Dermis microvascular lymphatic vessel endothelial cell (primary cell): ENCODE measurements at places on chromosomes 12 and 14.

DNA sequence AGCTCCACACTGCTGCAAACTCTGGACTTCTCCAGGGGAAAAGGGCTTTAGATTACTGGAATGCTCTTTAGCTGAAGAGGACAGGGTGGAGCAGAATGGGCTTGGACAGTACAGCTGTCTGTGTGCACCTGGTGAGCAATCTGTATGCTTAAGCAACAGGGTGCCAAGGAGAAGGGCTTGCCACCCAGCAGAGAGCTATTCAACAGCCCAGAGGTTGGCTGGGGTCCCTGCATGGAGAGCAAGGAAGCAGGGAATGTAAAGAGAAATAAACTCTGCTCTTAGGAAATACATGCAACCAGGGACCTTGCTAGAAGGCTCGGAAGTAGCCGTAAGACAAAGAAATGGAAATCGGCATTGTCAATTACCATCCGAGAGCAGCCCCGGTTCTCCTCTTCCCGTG lies 53.0 kb upstream of the CORO1C start:
- no peak for DNase-seq

DNA sequence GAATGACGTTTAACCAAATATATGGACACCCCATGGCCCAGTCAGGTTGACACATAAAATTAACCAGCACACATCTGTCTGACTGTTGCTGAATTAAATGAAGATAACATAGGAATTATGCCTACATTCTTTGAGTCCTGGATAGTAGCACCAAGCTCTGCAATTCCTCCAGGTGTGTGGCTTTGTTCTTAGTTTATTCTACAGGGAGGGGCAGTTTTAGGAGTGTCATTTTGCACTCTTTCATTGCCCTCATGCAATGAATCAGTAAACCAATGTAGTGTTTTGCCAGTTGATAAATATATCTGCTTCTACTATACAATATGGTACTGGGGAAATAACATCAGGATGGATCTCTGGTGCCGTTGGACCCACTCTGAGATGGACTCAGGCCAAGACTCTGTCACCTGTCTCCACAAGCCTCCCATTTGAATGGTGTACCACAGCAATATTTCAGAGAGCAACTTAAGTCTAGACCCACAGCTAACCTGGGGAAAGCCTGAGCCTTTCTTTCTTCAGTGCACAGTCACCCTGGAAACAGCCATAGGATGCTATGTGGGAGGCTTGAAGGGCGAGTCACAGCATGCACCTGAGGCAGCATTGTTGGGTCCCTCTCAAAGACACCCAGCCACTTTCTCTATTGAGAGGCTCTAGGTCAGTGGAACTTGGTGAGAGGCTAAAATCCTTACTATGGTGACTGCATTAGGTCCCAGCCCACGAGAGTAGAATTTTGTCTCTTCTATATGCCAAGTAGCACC lies 73.2 kb downstream of the ANO4 start:
- DNase-seq: no peak

GRCh38 chr14:103100281-103101121 lies 6.0 kb downstream of the EXOC3L4 start:
- DNase-seq: no peak

GRCh38 chr14:22469538-22470303 lies 119.3 kb downstream of the DAD1 start:
- no peak for DNase-seq

- no peak for DNase-seq
Measured at GRCh38 chr14:28757786-28758185, 8.8 kb upstream of the FOXG1 start.

DNA sequence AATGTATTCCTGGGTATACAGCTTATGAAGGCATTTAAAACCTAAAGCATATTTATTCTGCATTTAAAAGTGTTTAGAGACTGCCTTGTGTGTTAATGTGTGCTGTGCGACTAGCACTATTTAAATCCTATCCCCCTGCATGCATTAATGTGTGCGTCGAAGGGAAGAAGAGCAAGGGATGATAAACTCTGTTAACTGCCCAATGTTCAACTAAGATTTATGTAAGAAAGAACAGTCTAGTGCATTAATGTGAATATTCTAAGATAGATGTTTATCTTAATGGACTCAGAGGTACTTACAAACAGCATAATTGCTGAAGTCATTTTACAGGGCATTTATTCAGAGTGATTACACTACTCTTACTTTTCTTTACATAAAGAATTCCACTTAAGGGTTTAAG lies 424.8 kb downstream of the DIO2 start:
- no peak for DNase-seq

GRCh38 chr14:70665448-70666360 lies 24.0 kb downstream of the TTC9 start:
- DNase-seq: no peak

DNA sequence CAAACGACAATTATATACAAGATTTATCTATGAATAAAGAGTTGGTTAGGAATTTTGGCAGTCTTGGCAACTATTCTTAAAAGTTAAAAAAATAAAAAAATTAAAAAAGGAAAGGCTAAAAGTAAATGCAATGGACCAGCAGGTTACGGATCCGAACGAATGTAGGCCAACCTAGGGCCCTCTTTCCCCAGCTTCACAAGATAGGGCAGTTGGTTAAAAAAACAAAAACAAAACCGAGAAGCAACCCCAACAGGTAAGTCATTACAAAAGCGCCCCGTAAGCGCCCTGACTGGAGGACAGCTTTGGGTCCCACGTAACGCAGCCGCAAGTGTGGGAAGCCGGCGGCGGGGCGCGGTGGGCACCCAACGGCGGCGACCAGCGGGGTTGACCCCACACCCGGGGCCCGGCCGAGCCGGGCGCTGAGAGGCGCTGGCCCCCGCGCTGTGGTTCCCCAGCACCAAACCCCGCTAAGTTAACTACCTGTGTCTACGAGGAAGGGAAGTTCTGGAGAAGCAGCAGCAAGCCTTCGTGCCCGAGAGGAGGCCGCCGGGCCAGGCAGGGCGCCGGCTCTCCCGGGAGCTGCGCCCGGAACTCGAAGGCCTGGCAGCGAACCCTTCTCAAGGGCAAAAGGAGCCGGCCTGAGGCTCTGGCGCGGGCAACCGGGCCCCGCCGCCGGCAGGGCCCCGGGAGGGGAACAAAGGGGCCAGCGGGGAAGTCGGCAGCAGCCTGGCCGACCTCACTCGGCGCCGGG lies 882 bp downstream of the HECTD1 start:
- DNase-seq: peak; percentile 29

- DNase-seq: peak; percentile 84
Measured at GRCh38 chr12:52050758-52051541, at the start of gene NR4A1. Gene NR4A1, plus strand, starts transcription at chr12:52051442. Its CDS starts 2,887 bp downstream, at chr12:52054329.

DNA sequence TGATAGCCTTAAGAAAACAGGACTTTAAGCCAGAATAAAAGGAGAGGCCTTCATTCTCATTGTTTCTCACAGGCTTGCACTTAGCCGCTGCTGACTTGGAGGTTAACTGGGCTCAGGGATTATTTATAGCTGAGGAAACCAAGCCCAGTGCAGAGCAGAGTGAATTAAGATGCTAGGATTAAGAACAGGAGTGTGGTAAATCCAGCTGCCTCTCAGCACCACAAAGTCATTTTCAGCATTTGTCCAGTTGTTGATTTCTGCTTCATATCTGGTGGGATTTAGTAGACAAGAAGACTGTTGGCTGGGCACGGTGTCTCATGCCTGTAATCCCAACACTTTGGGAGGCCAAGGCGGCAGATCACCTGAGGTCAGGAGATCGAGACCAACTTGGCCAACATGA lies 14.3 kb upstream of the KRT73 start:
- no peak for DNase-seq

DNA sequence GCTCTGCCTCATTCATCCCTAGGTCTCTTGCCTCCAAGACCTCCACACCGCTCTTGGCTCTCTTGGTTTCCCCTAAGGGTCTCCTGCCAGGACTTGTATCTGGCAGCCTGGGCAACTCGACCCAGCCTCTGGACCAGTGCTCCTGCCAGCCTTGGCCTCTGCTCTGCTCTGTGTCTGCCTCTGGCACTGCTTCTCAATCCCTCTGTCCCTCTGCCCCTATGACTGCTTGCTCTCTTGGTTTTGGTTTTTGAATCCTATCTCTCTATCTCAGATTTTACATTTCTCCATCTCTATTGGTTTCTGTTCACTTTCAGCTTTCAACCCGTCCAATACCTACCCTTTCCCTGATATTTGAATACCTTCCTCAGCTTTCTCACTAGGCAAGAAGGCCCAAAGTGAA lies 6.3 kb downstream of the ITGA5 start:
- DNase-seq: no peak

DNA sequence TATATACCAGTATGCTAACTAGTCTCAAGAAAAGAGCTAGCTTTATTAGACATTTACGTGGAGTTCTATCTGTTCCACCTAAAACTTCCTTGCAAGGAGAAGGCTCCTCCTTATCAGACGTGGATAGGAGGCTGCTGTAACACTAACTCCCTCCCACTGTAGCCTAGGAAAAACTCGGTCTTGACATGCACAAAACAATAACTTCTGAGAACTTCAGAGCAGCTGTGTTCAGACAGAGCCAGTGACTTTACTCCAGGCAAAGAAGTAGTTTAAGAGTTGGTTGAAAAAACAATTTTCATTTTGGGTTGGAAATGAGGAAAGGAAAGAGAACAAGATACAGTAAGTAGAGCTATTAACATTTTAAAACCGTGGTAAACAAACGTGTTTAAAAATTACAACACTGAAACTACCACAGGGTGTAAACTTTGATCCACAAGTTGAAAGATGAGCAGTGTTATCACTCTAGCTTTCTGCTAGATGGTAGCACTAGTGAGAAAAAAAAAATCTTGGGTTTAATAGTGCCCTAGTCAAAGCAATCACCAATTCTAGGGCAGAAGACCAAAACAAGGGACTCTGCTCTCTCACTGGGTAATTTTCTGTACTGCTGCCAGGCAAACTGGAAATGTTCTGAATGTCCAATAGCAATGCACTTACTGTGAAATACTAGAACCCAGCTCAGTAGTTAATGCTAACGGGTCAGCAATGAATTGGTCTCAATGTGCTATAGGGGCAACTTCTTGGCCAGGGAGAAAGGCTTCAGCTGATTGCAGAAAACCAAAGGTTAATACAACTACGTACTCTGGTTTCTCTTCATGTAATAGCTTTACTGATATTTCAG lies 2.4 kb downstream of the ATF7 start:
- peak; percentile 77 for DNase-seq

GRCh38 chr14:24308342-24309124 lies 756 bp upstream of the CIDEB start:
- no peak for DNase-seq

DNA sequence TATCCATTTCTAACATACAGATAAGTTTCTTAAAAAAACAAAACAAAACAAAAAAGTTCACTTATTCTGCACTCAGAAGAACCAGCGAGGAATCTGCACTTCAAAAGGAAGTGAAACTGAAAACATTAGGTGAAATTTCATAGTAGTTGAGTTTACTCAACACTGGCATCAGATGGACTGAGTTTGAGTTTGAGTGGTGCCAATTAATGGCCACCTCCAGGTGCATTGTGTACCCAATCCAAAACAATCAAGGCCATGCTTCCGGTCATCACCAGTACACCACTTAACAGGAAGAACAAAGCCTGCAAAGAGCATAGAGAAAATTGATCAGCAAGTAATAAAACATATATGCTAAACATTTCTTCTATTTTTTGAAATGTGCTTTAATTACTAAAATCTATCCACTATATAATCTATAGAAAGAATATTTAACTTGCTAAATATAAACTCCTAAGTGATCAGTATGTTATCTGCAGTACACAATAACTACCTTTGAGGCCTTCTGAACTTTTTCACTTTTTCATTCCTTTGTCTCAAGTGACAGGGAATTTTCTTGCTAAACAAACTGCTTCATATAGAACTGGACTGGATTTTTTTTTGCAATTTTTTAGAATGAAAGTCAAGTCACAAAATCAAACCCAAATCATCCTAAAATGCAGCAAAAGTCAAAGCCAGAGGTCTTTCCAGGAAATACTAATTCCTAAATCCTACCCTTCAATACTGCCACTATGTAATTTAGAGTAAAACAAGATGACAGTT lies 11.5 kb downstream of the SLC38A2 start:
- no peak for DNase-seq

- DNase-seq: no peak
Measured at GRCh38 chr12:47652521-47653234, 53.2 kb downstream of the RPAP3 start.

DNA sequence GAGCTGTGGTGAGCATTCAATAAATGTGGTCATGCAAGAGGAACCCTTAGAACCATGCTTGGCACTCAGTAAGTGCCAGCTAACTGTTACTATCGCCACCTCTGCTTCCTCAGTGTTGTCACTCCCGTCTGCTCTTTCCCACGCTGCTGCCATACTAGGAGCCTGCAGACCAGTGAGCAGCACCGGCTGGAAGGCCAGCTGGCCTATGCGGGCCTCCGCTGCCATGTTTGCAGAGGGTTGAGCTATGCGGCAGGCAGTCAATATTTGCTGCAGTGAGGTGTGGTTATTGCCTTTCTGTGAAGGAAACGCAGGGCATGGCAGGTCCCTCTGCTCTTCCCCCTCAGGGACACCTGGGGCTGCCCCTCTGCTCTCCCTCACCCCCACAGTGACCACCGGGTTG lies 13.0 kb downstream of the KMT5A start:
- no peak for DNase-seq

- peak; percentile 68 for DNase-seq
Measured at GRCh38 chr14:75141967-75142366, 15.1 kb upstream of the NEK9 start.

GRCh38 chr14:23877111-23877510 lies 76.5 kb upstream of the DHRS4 start:
- DNase-seq: no peak

DNA sequence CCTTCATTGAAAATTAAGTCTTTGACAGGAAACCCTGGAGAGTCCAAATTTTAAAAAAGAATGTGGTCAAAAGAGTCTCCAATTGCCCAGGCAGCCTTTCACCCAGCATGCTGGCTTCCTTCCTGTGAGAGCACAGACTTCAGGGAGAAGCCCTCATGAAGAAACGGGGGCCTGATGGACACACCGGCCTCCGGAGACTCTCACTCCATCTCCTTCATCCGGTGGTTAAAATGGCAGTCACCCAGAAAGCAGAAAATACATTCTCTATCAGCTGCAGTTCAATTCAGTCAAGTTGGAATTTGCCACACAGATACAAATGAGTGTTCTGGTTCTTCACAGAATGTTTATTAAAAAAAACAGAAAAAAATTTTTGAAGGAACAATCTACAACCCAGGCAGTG lies 56.5 kb downstream of the CPM start:
- no peak for DNase-seq

DNA sequence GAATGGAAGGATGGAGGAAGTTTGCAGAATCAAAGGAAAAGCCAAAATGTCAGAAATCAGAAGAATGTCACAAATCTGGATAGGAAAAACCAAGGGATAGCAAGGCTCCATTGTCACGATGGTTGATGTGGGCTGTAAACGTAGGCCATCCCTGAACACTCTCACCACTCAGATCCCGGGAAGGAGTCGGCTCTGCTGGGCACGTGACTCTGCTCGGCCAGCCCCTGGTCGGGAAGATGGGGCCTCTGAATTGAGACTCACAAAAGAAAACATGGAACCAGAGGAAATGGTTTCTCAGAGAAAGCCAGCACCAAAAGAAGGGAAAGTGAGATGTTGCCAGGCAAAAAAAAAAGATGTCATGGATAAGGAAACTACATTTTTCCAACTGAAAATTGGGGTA lies 26.2 kb downstream of the TCP11L2 start:
- no peak for DNase-seq
